CD8-positive, alpha-beta T cell (primary cell): ENCODE measurements at places on chromosomes 5 and 9.
A peak's percentile ranks its signal among the peaks of the same experiment; 100 is the strongest.

DNA sequence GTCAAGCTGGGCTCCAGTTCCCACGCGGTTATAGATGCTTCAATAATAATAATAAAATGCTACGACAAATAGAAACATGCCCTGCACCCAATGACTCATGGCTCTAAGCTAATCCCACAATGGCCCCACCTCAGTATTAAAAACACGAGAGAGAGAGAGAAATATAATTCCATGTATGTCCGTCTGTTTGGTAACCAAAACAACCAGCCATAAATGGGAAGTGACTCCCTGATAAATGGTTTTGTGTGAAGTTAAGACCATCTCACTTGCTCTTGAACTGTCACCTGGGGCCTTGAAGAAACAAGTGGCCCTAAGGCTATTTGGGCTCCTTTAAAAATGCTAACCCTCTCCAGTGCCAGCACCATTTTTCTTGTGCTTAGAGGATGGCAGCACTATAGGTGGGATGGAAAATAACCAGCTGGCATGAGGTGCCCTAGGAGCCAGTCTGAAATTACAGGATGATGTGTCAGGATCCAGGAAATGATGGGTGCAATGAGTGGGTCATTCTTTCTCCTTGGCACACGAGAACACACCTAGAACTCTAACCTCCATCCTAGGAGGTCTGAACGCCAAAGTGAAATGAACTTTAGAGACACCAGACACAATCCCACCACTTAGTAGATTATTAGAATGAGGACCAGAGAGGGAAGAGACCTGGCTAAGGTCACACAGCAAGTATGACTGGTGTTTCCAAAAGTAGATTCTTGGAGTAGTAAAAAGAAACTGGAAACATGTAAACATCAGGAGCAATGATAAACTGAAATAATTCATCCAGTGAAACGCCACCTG, 35.7 kb upstream of the ADRB2 start:
- DNase-seq = no peak

DNA sequence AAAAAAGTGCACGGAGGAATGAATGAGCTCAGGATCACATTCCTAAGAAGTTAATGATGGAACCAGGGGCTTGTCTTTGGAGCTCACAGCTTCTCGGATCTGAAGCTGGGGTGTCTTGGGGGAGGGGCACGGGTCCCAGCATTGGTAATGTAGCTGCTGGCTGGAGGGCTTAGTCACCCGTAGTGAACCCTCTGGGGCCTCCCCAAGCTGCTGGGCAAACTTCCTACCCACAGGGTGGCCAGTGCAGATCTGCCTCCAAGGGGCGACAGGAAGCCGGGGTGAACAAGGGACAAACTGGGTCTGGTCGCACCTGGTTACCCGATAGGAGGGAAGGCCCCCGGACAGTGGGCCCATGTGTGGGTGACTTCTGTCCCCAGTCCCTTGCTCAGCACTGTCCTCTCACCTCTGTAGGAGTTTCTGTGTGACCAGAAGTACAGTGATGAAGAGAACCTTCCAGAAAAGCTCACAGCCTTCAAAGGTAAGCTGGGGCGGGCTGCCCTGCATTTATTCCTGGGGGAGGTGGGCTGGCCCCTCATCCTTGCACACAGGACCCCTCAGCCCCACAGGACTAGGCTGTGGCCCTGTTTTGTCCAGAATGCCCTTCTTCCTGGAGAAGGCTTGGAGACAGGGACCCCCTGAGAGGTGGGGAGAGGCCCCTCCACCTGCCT, 14.1 kb upstream of the NUP214 start:
- DNase-seq = no peak

DNA sequence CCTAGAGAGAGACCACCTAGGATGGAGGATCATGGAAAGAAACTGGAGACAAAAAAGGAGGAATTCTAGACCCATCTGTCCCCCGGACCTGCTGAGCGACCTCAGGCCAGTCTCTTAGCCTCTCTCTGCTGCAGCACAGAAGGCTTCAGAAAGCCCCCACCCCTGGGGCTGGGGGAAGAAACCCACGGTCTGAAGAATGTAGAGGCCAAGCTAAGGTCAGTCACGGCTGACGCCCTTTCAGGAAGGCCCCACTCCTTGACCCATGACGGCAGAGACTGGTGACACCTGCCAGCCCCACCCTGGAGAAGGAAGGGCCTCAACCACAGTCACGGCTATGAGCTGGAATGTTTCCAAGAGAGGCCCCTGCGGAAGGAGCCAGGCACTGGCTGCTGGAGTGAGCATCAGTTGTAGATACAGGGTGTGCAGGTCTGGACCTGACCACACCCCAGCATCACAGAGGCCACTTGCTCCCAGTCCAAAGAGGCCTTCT, 120.5 kb upstream of the BOD1 start:
- no peak for DNase-seq

DNA sequence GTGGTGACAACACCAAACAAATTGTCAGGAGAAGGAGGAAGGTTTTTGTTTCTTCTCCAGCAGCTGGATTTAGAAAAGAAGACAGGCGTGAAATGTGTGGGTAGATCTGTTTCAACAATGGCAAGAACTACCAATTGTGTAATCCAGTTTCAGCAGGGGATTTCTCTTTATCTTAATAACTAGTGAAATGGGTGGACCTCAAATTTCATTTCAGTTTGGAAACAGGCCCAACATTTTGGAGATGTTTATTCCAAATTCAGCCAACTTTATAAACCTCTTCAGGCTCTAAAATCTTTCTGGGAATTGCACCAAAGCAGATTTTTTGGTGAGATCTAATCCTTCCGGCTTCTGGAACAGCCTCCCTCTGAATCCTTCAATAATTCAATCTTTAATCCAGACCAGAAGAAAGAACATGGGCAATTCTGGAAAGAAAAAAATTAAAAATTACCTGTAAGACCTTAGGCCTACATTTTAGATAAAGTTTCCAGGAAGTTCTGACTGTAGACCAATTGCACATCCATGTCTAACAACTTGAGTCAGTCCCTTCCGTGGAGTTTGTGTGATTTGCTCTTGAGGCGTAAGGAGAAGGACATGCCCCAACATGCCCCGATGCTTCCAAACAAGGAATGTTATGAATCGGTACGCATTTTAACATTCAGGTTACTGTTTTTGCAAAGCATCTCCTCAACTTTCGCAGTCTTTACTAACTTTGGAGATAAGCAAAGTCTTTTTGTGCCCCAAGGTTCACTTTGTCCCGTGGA, 423.6 kb downstream of the IRX1 start:
- no peak for DNase-seq

GRCh38 chr9:22111954-22112247, 102.8 kb upstream of the CDKN2B start:
- DNase-seq = no peak

DNA sequence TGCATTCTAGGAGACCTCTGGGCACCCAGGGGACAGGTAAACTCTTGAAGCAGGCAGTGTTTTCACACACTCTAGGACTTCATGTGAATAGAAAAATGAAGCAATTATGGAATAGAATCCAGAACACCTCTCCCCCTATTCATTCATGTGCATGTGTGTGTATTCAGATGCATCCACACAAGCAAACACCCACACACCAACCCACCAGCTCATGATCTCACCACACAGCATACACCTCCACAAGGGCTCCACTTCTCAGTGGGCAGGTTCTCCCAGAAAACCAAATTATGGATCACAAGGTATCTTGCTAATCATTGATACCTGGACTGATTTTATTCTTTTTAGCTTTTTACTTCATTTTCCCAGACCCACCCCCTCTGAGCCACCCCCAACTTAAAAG, 21.2 kb upstream of the HSD17B3 start:
- DNase-seq = no peak

GRCh38 chr9:116005205-116005604, 148.4 kb upstream of the PAPPA start:
- DNase-seq = no peak

DNA sequence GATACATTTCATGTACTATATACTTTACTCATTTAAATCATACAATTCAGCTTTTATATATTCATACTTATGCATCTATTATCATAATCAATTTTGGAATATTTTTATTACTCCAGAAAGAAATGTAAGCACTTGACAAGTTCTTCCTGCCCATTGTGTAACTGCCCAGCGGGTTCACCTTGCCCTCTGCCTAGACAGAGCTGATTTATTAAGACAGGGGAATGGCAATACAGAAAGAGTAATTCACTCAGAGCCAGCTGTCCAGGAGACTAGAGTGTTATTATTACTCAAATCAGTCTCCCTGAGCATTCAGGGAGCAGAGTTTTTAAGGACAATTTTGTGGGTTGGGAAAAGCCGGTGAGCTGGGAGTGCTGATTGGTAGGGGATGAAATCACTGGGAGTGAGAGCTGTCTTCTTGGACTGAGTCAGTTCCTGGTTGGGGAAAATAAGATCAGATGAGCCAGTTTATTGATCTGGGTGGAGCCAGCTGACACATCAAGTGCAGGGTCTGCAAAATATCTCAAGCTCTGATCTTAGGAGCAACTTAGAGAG, 16.1 kb upstream of the SPIN1 start:
- DNase-seq = no peak

- no peak for DNase-seq
Measured at GRCh38 chr5:88964831-88965230, 81.8 kb upstream of the MEF2C start.

DNA sequence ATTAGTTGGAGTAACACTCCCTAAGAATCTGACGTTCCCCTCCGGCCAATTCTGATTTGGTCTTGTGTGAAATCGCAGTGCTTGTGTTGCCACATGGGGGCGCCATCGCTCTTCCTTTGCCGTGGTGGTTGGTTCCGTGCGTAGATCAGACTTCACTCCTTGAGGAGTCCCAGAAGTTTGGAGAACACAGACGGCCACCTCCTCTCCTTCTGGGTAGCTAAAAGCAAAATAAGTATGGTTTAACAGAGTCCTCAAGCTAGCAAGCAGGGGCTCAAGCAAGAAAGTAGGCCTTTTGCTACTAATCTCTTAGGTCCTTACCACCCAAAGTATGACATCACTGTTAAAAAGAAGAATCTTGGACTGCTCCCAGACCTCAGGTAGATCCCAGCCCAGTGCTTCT, 59.5 kb downstream of the HSPA4 start:
- DNase-seq = peak; percentile 84

DNA sequence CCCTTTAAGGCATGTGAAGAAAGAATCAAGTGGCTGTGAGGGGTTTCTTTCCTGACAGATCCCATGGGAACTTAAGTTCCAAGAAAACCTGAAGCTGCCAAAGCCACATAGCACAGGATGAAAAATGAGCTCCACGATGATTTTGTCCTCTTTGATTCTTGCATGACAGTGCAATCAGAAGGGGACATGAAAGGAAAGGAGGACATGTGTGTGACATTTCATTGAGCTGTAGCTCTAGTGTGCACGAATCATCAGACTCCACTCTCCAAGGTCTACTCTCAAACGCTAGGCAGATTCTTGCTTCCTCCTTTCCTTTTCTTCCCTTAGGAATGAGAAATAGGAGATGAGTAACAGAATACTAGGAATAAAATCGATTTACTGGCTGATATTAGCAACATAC, 142.0 kb downstream of the ZNF608 start:
- no peak for DNase-seq

DNA sequence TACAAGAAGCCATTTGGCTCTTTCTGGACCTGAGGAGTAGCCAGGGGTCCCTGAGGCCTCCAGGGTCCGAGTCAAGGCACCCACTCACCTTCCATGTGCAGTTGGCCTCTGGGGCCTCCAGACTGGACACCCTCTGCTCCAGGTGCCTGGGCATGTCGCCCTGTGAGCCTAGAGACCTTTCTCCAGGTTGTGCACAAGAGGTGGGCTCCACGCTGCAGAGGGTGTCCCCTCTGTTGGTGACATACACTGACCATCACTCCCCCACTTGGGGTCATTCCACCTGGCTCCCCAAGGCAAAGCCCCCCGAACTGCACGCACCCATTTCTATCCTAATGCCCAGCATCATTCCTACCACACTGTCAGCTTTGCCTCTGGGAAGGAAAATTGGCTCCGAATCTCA, 48.8 kb downstream of the RASGEF1C start:
- DNase-seq = no peak

- no peak for DNase-seq
Measured at GRCh38 chr9:29078063-29078666, 1504.9 kb upstream of the C9orf72 start.

GRCh38 chr9:107675351-107676259, 186.0 kb upstream of the KLF4 start:
- no peak for DNase-seq

DNA sequence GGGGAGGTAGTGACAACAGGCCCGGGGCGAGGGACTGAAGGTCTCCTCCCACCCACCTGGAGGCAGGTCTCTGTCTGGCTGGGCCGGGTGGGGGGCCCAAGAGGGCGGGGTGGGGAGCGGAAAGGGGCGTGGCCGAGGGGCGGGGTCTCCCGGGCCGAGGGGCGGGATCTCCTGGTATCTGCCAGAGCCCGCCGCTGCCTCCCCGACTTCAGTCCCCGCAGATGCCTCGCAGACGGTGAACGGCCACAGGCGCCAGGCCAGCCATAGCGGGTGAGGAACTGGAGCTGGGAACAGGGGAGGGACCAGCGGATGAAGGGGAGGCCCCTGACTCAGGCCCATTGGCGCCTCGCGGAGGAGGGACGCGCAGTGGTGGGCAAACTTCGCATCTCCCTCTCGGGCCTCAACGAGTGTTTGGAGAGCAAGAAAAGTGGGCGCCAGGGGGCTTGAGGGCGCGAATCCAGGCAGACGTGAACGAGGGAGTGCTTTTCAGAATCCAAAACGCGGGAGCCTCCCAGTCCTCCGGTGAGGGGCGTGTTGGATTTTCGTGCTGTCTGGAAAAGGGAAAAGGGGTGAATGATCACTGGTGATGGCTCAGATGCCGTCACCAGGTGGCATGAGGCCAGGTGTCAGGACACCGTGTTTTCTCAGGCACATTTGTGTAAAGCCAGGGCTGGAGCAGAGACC, at the start of gene ADGRD2:
TSS of gene ADGRD2 (plus strand) at position 211 of the 684 bp plus-strand sequence. CDS start 1,216 bp downstream, outside the sequence.
- peak; percentile 23 for DNase-seq

DNA sequence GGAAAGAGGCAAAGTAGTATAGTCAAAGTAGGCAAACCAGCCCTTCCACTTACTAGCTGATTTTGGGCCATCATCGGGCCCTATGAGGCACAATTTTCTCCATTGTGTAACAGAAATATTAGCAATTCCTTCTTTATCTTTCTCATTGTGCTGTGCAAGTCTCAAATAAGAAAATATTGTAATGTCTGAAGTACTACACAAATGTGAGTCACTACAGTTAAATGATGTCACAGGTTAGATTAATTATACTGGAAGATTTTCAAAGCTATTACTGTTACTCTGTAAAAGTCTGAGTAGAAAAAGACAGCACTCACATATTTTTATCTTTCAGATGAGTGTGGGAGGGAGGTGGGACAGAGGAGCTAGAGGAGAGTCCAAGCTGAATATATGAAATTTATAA, 12.4 kb upstream of the TMC1 start:
- no peak for DNase-seq

GRCh38 chr5:67147760-67148159, 48.8 kb downstream of the CD180 start:
- no peak for DNase-seq

DNA sequence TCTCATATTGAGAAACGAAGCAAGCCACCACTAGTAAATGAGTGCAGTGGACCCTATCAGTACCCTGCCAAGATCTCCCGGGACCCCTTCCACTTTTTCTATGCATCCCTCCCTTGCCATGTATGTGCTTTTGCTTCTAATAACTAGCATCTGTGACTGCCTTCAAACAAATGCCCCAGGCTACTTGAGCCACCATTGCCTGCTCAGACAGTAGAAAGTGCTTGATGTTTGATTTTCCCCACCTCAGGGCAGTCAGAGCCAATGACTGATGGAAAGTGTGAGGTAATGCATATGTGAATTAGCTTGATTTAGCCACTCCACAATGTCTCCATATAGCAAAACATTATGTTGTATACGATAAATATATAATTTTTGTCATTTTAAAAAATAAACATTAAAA, 797.3 kb upstream of the ACO1 start:
- DNase-seq = no peak

- DNase-seq = no peak
Measured at GRCh38 chr5:154251529-154251928, 61.0 kb downstream of the GALNT10 start.

- no peak for DNase-seq
Measured at GRCh38 chr9:18905883-18906629, 127.0 kb downstream of the SAXO1 start.
